ENCODE measurements at places on chromosomes 11 and 22.

DNA sequence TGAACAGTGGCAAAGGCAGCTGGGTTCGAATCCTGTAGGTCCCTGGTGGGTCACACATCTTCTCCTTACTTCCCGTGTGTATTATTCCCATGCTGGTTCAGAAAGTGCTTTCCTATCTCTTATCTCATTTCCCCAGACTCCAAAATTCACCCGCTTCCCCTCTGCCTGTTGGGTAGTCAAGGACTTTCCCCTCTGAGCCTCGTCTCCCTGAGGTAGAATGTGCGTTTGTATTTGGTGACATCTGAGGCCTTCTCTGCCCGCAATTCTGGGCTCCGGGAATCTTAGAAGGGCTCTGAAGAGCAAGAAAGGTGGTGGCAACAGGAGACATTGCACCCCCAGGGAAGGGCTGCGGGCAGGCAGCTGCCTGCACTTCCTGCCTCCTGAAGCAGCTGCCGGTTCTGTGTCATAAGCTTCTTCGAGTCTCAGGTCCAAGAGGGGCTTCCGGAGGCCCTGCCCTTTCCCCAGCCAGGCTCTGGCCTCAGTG lies 5.9 kb downstream of the LRRC32 start:
- no peak for DNase-seq

GRCh38 chr22:18133452-18133851 lies 16.5 kb upstream of the USP18 start:
- DNase-seq = no peak

DNA sequence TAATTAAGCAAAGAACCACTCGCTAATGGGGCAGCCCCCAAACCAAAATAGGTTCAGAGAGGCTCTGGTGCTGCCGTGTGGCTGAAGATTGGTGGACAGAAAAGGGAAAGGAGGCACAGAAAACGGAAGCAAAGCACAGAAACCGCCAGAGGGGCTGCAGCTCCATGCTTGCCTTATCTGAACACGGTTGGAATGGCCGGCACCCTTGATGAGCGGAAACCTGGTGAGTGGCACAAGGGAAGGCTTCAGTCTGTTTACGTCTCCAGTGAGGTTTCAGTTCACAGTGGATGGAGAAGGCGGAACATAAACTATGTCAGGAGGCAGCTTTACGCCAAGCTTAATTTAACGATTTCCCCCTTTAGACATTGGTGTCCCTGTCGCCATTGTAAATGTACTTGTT lies 5.2 kb upstream of the PRR33 start:
- no peak for DNase-seq

- peak; percentile 95 for DNase-seq
Measured at GRCh38 chr22:36329254-36330078, 58.3 kb downstream of the MYH9 start.

DNA sequence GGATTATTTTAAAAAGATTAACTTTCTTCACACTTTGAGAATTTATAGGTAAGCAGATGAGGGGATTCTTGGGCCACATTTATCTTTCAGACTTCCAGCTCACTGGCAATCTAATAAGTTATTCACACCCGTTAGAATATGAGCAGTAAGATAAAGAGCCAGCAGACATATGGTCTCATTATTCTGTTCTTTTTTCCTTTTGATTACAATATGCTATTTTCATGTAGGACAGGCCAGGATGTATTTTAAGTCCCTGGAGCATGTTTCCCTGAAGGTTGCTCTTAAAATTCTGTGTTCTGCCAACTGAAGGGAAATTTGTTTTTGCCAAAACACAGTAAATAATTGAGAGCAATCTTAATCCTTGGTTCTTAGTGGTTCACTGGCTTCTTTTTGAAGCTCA lies 22.2 kb downstream of the PDHX start:
- no peak for DNase-seq

GRCh38 chr11:62611705-62612365 lies 740 bp downstream of the EML3 start:
- DNase-seq = peak; percentile 49

All from NCI-H1105 treated with DMSO at 0.1 percent for 48 hours (cell line).